ENCODE measurements at places on chromosomes 2 and 18.

DNA sequence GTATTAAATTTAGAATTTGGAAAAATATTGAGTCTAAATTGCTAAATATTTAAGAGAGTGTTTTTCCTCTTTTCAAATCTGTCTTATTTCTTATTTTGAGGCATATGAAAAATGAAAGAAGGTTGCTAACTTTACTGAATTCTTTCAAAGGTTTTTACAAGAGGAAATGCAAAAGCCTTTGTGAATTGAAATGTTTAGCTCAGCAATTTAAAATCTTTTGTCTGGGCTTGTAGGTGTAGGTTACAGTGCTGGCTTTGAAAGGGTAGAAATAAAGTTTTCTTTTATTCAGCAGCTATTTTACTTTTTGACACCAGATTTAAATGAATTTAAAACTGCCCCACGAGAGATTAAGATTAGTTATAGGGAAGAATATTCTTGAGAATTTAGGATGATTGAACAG is 192.0 kb downstream of the CDH7 start:
- DNase-seq: no peak

GRCh38 chr2:183091954-183092345 is 13.4 kb downstream of the DUSP19 start:
- no peak for DNase-seq

DNA sequence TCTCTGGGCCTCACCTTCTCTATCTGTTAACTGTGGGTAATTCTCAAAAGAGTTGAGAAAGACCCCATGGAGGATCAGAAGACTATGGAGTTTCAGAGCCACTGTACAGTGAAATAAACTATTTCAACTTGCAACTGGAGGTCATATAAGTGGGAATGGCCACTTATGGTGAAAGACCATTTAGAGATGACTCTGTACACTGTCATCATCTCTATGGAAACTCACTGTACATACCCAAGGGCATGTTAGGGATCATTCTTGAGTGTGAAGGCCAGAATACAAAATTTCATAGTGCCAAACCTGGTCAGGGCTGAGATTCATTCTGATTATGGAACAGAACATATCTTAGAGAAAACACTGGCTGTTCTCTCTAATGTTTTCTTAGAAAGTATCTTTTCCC is 149.3 kb downstream of the KLHL14 start:
- DNase-seq: no peak

GRCh38 chr18:62938487-62938886 is 223.1 kb downstream of the PHLPP1 start:
- peak; percentile 26 for DNase-seq

GRCh38 chr18:76339246-76339620 is 155.8 kb downstream of the ZNF516 start:
- peak; percentile 19 for DNase-seq

DNA sequence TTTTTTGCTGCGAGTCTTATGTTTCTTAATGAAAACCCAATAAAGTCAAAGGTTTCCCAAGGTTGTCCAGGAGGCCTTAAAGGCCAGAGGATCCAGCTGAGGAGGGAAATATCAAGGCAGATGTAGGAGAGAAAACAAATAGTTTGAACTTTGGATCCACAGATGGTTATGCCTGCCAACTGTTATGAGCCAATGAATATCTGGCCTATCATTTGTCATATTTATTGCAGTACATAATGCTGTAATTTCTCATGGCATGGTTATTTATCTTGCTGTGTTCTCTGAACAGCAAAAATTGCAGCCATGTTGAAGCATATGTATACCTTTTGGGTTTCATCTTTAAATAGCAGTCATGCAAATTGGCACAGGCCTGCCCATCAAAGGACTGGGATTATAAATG is 38.2 kb upstream of the CAVIN2 start:
- no peak for DNase-seq

- DNase-seq: no peak
These were observed 4.9 kb upstream of the PNO1 start for GRCh38 chr2:68152681-68153347.

DNA sequence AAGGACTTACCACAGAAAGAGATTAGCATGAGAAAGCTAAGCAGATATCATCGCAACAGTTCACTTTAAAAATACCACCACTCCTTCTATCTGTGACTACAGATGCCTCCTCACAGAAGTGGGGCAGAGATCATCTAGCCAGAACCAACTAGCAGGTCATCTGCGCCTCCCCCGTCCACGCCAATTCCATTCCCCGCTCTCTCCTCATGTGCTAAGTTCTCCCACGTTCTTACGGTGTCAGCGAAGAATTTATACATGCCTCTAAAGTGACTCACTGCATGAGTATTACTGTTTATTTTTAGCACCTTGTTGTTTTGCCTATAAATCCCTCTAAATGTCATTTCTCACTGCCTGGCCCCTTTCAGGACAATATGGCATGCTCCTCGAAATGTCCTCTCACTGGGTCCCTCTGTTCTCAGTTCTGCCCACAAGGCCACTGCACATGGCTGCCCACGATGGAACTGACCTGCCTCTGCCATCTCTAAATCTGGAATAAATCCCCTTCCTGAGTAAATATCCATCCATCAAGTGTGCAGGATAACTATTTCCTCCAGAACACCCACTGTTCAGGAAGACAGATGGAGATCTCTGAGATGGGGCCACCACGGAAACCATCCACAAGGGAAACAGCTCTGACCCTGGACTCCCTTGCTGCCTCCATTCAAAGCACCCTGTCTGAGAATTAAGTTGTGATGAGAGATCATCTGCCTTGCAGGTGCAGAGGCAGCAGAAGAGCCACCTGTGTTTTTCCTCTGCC is 137.7 kb downstream of the IRS1 start:
- no peak for DNase-seq

GRCh38 chr2:15944325-15945017 is 4.1 kb downstream of the MYCN start:
- DNase-seq: no peak

DNA sequence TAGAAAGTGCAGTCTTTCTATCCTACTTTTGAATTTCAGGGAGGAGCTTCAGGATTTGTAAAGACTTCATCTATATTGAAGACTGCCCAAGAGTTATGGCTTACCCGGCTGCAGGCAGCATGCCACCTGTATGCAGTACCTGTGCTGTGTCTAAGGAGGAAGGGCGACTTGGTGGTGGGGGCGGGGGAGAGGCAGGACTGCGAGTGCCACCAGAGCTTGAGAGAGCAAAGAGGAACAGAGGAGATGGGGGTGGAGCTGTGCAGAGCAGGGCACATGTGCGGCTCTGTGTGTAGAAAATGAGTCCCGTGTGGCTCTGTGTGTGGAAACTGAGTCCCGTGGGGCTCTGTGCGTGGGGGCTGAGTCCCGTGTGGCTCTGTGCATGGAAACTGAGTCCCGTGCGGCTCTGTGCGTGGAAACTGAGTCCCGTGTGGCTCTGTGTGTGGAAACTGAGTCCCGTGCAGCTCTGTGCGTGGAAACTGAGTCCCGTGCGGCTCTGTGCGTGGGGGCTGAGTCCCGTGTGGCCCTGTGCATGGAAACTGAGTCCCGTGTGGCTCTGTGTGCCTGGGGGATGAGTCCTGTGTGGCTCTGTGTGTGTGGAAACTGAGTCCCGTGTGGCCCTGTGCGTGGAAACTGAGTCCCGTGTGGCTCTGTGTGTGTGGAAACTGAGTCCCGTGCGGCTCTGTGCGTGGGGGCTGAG is 43.2 kb downstream of the LDLRAD4 start:
- peak; percentile 43 for DNase-seq

GRCh38 chr2:25529034-25529433 is 144.3 kb downstream of the DTNB start:
- no peak for DNase-seq

DNA sequence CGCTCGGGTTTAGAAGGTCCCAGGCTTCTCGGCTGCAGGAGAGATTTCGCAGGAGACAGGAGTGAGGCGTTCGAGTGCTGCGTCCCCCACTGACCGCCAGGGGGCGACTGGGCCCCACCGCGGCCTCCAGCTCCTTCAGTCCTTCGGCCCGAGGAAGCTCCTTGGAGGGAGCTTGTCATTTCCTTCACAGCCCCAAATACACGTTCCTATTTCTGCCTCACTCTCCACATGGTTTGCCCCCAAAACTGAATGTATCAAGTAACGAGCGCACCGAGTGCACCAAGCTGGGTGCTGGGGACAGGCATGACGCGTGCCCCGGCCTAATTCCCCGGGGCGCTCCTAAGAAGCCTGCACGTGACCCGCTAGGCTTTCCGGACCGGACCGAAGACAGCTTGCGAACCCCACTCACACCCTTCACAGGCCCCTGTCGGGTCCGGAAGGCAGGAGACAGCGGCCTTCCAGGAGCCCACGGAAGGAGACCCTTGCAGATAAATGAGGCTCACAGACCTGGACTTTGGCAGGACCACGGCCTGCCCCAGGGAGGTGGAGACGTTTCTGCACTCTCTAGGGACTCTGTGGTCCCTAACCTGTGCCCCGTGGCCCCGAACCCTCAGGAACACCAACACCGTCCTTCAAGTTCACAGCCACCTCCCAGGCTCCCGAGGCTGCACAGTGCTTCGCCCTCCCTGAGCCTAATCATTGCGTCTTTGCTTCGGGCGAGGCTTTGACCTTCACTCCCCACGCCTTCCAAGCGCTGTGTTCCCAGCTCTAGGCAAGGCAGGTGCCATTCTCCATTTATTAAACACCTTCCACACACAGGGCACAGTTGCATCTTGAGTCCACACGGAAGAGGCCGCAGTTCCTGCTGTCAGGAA is 13.0 kb upstream of the FAHD2A start:
- DNase-seq: peak; percentile 62

DNA sequence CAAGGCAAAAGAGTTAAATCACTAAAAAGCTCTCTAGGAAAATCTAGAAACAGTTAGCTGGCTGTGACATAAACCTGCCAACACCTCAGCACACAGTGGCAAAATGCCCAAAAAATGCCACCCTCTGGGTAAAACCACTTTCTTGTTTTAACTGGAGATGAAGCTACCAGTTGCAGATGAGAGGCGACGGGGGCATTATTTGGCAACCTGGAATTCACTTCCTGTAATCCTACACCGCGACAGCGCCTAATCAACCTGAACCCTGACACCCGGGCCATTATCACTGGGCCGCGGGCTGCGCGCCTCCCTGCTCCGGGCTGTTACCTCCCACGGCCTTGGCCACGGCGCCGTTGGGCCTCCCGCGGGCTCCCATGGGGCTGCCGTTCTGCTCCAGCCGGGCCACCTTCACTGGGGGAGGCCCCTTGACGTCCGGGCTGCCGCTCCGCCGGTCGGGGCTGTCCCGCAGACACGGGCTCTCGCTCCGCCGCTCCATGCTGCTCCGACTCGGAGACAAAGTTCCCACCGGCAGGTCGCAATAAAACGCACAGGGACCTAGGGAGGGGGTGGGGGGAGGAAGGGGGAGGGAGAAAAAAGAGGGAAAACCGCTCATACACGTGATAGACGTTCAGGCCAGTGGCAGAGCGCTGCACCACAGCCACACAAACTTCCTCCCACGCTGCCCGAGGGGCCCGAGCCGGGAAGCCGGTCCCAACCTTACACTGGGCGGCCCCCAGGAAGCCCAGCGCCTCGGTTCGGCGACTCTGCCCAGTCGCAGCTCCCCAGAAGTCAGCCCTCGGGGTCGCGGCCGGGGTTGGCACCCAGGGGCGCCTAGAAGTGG is 2.0 kb downstream of the SATB2 start:
- DNase-seq: no peak

DNA sequence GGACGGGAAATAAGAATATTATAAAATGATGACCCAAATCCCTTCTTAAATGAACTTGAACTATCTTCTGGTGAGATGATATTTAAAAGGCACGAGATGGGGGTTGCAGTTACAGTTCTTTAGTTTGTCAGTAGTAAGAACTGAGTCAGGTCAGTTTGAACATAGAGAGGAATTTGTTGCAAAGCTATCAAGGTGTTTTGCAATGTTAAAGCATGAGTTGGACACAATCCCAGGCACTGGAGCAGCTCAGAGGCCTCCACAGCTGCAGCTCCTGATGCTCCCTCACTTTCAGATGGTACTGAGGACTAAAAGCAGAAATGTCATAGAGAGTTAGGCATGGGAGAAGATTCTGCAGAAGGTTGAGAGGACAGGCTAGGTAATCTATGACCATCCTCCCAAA is 236.0 kb downstream of the BCL2 start:
- no peak for DNase-seq

GRCh38 chr2:216808805-216809425 is 50.9 kb downstream of the TNP1 start:
- DNase-seq: no peak

GRCh38 chr18:2223449-2223848 is 347.9 kb downstream of the METTL4 start:
- no peak for DNase-seq

GRCh38 chr18:48769006-48769636 is 181.6 kb downstream of the SMAD7 start:
- DNase-seq: no peak

- no peak for DNase-seq
These were observed 379.4 kb downstream of the CDH2 start for GRCh38 chr18:27797484-27797883.

DNA sequence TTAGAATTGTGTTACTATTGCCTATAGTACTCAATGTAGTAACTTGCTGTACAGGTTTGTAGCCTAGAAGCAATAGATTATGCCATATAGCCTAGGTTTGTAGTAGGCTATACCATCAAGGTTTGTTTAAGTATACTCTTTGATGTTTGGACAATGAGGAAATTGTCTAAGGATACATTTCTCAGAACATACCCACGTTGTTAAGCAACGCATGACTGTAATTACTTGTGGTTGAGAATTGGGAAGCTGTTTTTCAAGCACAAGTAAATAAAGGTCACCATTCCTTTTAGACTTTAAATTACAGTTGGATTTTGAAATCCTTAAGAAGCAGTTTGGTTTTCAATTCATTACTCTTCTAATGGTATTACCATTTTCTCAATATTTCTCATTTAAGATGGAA is 89.8 kb upstream of the KCNH7 start:
- peak; percentile 24 for DNase-seq

- no peak for DNase-seq
These were observed 175.8 kb upstream of the HNRNPA3 start for GRCh38 chr2:177036747-177037146.

DNA sequence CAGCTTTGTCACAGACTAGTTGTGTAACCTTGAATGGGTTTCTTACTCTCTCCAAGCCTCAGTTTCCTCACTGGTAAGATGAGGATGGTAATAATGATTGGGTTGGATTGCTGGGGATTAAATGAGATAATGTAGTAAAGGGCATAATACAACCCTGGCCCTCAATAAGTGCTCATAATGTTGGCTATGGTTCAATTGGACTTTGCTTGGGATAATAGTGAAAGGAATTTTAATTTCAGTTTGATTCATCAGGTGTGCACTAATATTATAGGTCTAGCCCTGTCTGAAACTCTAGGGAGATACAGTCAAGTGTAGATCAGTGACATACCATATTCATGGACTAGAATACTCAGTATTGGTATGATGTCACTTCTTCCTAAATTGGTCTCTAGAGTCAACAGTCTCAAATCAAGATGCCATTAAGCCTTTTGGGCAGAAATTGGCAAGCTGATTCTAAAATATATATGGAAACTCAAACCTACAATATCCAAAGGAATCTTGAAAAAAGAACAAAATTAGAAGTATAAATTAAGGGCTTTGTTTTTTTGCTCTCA is 161.4 kb downstream of the SMAD7 start:
- DNase-seq: no peak

DNA sequence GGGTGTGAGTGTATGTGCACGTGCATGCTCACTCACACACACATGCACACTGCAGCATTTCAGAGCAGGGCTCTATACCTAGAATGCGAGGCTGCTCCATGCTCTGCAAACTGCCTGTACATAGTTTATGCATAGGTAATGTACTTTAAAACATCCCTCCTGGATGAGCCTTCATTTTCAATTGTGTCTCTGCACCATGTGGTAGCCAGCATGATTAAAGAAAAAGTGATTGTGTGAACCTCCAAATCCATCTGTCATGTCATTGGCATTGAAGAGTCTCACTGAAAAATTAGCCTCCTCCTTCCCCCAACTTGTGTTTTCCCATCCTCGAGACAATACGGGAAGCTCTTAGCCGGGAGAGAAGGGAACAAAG is 120.9 kb upstream of the SPATS2L start:
- DNase-seq: no peak

- DNase-seq: no peak
These were observed 51.6 kb downstream of the RRM2 start for GRCh38 chr2:10174173-10174572.

Measured in suppressor macrophage treated with lipopolysaccharide for 1 hour (primary cell).